ENCODE measurements at places on chromosomes 16 and 17.

DNA sequence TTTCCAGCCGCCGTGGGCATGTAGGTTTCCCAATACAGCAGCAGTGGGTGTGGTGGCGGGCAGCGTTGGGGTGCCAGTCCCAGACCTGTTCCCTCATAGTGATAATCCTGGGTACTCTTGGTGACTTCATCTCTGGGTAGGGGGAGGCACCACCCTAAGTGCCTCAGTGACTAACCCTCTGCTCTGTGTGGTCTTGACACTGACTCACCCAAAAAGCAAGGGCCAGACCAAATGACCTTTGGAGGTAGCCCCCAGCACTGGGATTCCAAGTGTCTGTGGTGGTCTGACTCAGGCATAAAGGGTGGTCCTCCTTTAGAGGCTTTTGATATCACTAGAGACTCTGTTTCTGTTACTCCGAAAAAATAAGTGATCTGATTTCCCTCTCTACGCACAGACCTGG is 908 bp downstream of the CALB2 start:
- DNase-seq = no peak

DNA sequence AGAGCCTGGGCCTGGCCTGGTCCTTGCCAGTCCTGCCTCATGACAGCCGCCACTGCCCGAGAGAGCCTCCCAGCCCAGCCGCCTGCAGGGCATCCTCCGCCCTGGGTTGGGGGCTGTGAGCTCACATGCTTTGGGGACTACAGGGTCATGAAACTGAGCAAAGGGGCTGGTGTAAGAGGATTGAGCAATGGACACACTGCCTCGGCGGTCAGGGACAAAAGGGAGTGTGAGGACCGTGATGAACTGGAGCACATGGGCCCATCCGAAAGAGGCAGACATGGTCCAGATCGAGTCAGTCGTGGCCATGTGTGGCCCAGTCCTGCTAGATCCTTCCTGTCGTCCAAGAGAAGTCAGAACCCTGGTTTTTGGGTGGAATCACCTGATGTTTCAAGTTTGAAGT is 52.3 kb downstream of the GSG1L start:
- no peak for DNase-seq

DNA sequence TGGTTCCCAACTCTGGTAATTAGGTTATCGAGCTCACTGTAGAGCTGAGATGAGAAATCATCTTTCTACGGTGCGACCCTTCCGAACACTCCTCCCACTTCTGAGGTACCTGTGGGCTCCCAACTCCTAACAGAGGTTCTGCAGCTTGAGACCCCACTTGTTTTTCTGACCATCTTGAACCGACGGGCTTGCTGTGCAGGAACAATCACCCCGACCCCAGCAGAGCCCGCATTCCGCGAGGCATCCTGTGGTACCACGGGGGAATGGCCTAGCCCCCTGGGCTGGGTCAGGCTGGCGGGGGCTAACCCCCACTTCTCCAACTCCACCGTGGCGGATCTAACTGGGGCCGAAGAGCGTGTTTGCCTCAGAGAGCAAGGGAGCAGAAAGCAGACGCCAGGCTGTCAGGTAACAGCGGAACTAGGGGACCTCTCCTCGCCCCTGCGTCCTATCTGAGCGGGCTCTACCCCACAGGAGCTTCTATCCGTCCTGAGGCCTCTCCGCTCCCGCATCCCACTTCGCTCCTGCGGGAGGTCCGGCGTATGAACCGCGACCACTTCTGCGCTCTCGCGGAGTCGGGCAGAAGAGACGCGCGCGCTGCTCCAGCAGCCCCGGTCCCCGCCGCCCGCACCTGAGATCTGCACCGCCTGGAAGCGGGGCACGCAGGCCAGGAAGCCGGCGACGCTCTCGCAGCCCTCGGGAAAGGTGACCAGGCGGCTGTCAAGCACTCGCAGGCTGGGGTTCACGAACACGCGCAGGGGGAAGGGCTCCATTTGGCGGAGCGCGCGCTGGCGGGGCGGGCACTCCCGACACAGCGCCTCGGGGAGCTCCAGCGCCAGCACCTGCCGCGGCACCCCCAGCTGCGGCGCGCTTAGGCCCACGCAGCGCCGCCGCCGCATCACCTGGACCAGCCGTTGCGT is 761 bp downstream of the PDF start:
- no peak for DNase-seq

DNA sequence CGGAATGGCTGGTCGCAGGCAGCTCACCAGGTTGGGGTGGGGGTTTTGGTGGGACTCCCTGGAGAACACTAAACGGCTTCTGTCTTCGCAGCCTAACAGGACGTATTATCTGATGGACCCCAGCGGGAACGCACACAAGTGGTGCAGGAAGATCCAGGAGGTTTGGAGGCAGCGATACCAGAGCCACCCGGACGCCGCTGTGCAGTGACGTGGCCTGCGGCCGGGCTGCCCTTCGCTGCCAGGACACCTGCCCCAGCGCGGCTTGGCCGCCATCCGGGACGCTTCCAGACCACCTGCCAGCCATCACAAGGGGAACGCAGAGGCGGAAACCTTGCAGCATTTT is 59.7 kb downstream of the PDPK1 start:
- DNase-seq = no peak

- peak; percentile 46 for DNase-seq
Measured at GRCh38 chr17:269616-270514, 82.7 kb downstream of the RPH3AL start.

DNA sequence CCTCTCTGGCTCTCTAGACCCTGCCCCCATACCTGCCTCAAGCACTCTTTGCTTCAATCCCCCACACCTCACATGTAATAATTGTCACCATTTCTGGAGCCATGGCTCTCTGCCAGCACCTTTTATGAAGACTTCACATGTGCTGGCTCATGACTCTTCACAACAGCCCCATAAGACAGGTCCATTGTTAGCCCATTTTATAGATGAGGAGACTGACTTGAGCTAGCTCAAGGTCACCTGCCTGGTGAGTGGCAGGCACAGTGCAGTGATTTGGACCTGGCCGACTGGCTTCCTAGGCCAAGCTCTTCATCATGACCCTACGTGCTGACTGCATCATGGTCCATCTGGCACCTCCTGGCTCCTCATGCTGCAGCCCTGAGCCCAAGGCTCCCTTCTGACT is 25.0 kb downstream of the FAM20A start:
- no peak for DNase-seq

DNA sequence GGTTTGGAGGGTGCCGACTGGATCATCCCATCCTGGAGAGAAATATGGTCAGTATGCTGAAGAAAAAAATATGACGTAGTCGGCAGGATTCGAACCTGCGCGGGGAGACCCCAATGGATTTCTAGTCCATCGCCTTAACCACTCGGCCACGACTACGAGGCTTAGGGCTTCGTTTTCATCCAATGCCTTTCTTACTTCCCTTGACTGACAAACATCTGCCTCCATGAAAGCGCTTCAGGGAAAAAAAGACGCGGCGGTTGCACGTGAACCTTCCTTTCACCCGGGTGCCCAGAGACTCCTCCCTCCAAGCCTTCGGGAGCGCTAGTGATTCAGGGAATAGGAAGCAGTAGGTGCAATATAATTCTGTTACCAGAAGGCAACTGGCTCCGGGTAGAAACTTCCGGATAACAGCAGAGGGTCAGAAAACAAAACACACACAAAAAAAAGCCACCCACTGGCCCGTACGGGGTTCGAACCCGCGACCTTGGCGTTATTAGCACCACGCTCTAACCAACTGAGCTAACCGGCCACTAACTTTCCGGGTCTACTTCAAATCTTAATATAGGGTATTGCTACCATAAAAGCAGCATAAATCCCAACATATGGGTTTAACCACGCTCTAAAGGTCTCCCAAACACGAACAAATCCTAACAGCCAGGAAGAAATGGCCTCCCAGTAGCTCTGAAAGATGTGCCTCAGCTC is 16.3 kb upstream of the AURKB start:
- peak; percentile 95 for DNase-seq

DNA sequence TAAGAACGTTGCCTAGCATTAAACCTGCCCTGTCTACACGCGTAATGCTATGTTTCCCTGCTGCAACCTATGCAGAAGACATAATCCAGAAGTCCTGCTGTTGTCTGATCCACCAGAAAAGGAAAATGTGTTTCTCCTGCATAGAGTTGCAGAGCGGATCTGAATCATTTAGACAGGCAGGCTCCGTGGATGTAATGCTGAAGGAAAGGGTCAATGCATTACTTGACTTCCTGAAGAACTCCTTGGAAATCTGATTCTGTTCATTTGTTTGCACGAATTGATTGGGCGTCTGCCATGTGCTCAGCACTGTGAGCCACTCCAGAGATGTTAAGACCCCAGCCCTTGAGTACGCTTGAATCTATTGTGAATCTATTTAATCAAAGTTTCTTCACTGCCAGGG is 83.4 kb downstream of the FOXL1 start:
- DNase-seq = no peak

- DNase-seq = no peak
Measured at GRCh38 chr16:65316808-65317207, 194.9 kb upstream of the CDH11 start.

DNA sequence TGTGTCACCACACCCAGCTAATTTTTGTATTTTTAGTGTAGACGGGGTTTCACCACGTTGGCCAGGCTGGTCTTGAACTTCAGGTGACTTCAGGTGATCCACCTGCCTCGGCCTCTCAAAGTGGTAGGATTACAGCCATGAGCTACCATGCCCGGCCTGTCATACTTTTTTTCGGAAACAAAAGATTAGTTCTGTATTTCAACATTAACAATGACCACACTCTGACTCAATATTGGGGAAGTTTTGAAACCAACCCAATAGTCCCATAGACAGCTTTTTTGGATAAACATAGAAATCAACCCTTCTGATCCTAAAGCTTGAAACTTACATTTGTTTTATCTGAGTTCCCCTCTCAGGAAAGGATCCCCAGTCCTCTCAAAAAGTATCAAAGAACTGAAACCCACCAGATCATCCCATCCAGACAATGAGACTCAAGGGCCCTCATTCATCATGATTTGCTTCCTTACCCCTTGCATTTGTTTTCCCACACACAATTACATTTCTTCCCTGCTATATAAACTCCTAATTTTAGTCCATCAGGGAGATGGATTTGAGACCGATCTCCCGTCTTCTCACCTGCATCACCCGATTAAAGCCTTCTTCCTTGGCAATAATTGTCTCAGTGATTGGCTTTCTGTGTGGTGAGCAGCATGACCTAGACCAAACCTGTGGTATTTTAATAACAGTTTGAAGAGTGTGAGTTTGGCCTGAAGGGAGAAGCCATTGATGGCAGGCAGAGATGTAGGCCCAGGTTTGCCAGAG is 7.2 kb upstream of the AGRP start:
- no peak for DNase-seq

- no peak for DNase-seq
Measured at GRCh38 chr17:73630531-73630930, 13.7 kb downstream of the SDK2 start.

DNA sequence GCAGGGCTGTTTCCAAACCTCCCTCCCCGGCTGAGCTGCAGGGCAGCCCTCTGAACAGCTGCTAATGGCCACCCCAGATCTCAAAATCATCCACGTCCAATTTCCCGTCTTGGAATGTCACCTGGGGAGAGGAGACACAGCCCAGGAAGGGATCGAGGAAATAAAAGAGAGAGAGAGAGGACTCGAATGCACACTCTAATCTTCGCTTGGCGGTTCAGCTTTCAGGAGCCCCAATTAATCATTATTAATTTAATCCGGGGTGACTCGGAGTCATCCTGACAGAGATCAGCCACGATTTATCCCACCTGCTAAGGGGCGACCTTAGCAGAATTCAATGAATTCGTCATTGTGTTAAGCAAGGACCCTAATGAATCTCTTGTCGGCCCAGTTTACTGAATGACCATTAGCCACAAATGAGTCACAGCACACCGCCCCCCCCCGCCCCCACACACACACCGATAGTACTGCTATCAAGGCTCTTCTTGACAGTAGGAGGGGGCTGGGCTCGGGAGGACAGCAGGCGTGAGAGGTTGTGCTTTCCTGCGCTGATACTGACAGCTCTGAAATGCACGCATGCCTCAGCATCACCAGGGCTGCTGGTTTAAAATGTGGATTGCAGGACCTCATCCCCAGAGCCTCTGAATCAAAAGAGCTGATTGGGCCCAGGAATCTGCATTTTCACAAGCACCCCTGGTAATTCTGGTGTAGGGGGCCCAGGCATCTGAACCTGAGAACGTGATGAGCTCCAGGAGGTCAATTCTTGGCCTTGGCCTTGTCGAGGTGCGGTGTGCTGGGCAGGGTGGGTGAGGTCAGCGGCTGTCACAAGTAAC is 190.0 kb upstream of the CIBAR2 start:
- no peak for DNase-seq

DNA sequence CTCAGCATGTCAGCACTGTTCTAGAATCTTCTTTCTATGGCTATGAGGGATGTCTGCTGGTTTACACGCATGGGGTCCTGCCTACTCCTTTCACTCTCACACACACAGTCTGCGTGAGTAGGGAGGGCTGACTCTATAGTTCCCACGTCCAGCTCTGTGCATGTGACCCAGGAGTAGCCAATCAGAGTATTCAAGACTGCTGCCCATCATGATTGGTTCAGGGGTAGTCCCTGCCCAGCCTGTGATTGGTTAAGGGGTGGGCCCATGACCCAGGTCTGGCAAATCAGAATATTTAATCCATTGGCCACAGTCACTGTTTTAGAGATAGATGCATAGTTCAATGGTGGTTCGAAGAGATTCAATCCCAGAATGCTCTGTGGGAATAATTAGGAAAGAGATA is 151.3 kb upstream of the IRX3 start:
- no peak for DNase-seq

DNA sequence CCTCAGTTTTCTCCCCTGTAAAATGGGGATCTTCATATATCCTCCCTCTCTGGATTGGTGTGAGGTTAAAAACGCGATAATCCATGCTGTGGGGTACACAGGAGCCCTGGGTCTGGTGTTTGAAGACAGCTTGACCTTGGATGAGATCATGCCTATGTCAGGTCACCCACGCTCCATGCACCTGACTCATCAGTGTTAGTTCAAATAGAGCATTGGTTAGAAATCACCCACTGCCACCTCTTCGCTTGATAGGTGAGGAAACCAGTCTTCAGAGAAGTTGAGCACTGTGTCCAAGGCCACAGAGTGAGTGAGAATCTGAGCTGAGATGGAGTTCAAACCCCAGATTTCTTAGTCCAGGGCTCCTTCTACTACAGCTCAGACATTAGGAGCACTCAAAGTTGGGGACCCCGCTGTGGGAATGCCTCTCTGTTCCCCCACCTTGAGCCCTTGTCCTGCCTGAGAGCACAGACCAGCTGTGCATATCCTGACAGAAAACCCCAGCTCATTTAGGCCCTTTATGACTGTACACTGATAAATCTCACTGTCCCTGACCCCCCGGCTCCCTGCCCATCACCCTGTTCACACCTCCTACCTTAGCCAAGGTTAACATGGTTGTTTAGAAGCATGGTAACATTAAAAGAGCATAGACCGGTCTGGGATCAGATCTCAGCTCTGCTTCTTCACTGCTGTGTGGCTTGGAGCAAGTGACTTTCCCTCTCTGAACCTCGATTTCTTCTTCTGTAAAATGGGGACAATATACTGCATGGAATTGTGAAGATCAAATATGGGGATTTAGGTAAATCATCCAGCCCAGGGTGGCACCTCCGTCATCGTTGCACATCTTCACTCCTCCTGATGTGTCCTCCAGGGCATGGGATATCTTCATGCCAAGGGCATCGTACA is 22.4 kb upstream of the LGALS9 start:
- DNase-seq = no peak

Measured in KBM-7 (cell line).